ENCODE measurements at places on chromosomes 3 and 15. TPM values are rescaled to one million over a fixed set of nuclear protein-coding genes. Genes with fewer than 3 reads are reported as not detected.

DNA sequence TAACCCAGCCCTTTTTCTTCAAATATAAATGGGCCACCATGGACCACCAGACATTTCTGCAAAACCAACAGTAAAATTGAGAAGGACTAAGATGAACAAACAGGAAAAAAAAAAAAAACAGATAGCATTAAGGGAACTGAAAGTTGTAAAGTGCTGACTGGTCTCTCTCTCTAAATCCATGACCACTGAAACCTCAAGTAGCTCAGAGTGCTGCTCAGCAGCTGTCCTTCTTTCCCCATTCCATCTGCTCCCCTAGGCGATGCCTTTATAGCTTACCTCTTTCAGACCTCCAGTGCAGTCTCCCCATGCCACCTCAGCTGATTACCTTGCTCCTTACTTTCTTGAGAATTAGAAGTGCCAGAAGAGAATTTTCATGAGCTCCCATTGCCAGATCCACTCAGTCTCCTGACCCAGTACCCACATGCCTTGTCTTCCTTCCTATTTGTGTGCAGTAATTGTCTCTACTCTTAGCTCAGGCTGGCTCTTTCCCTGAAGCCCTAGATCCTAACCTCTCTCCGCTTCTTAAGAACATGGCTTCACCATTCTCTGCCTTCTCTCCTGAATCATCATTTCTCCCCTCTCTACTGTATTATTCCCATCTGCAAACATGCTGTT, 23.9 kb upstream of the XIRP1 start:
- no peak for DNase-seq

GRCh38 chr15:72774696-72775383, 8.7 kb downstream of the ADPGK start:
- no peak for DNase-seq

- DNase-seq, result no peak
Measured at GRCh38 chr3:2595486-2595885, 496.8 kb downstream of the CNTN4 start.

- DNase-seq, result no peak
Measured at GRCh38 chr15:52797625-52798501, 7.7 kb upstream of the ONECUT1 start.

- DNase-seq, result no peak
Measured at GRCh38 chr15:80437334-80437891, 33.2 kb downstream of the ARNT2 start.

DNA sequence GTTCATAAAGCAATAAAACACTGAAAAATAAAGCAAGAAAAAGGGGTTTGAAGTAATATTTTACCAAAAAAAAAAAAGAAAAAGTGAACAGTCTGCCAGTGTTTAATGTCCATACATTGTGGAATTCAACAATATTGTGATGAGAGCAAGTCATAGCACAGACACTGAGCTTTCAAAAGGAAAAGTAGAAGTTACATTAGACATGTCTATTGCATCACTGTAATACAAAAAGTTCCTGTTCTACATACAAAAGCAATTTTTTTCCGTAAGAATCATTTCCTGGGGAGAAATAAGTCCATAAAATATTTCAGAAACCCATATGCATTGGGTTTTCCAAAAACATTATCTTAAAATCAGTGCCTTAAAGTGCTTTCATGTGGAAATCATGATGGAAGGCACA, 11.8 kb upstream of the HDC start:
- DNase-seq, result no peak

DNA sequence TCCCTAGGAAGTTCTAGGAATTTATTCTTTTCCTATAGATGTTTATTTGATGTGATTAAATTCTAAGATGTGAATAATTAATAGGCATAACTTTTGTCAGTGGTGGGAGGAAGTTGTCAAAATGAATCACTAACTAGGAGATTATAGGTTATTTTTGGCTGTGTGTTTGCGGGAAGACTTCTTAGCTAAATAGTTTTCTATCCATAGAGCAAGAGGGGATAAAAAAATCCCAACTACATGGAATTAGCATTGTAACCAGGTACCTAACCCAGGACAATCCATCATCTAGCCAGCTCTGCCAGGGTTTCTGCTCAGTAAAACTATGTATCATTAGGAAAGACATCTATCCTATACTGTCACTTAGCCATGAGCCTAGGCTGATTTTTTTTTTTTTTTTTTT, 23.9 kb downstream of the SLC30A4 start:
- no peak for DNase-seq

DNA sequence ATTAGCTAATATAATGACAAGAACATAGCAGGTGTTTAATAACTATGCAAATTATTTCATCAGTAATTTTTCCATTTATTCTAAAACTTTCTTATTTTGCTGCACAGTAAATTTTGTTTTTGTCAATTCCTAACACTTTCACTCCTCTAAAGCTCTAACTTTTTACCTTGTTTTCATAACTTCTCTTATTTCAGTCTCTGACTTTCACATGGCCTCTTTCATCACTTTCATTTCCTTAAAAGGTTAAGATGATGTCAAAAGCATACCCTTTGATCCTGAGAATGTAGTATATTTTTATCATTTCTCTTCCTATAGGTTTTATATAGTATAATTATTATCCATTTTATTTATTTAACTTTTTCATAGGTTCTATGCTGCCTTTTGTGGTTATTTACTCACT, 1325.8 kb upstream of the ALCAM start:
- no peak for DNase-seq

The ATP13A5 gene
- polyA plus RNA-seq, result 0.38 TPM

All from left renal pelvis (tissue), 4 donors.